ENCODE measurements at places on chromosomes 2 and 18.

DNA sequence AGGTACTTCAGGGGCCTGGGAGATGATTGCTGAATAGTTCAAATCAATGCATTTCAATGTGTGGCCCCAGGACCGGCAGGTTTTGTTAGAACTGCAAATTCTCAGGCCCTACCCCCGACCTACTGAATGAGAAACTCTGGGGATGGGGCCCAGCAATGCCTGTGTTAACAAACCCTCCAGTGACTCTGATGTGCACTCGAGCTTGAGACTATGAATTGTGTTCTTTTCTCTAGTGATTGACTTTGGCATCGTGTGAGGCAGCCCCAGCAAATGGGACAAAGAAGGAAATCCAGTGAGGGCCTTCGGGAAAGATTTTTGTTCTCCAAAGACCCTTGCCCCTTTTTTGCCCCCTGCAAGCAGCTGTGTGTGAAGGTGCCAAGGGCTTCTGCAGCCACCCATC, 22.4 kb downstream of the ALK start:
- no peak for DNase-seq

DNA sequence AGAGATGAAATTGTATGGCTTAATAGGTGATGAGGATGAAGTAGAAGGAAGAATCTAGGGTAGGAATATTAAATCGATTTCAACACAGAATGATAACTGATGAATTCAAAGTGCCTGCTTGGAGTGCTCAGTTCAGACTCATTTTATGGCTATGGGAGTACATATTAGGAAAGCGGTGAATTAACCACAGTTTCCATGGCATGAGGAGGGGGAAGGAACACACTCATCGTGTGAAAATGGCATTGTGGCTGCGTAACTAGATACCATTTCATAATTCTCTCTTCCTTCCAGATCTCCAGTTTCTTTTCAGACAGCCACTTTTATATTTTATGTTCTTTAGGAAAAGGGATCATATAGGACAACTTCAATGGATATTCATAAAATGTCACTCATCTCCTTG, 232.3 kb upstream of the KCNJ3 start:
- no peak for DNase-seq

DNA sequence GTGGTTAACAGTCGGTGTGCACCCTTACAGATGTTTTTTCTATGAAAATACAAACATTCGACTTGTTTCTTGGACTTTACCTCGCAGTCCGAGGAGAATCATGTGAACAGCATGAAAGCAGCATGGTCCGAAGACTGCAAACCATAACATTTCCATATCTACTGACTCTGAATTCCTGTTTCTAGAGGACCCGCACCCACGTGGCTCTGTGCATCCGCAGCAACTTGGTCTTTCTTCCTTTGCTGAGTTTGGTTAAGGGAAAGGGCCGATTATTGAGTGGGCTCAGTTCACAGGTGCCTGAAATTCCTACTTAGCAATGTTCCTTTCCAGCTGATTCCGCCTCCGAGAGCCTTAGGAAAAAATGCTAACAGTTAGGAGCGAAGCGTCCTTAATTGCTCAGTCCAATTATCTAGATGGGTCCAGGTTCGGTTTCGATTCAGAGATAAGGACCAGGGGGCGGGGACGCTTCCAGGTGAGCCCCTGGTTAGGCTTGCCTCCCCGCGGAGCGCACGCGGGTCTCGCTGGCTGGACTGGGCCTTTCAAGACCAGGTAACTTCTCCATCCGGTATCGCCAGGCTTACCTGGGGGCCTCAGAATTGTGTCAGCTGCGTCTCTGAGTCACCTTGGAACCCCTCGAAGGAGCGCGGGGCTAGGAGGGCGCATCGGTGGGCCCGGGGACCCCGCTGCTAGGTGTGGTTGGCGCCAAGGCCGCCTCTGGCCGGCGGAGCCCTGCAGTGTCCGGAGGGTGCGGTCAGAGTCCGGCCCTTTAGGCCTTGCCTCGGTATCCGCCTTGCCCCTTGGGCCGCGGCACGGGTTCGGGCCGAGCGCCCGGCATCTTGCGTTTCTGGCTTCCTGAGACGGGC, 1.1 kb upstream of the B3GNT2 start:
- no peak for DNase-seq

DNA sequence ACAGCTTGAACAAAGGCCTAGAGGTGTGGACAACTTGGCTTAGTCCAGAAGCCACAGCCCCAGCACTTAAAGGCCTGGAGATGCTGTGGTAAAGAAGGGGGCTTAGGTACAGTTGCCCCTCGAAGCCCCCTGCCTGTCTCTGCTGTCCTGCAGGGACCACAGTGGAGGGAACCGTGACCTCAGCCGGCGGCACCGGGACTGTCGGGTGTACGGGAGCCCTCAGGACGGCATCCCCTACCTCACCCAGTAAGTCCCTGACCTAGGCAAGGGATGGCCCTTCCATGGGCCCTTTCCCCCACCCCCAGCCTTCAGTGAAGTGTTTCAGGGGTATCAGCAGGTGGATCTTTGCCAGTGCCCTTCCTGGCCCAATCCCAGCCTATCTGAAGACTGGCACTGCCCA, 15.3 kb upstream of the CATIP start:
- no peak for DNase-seq

DNA sequence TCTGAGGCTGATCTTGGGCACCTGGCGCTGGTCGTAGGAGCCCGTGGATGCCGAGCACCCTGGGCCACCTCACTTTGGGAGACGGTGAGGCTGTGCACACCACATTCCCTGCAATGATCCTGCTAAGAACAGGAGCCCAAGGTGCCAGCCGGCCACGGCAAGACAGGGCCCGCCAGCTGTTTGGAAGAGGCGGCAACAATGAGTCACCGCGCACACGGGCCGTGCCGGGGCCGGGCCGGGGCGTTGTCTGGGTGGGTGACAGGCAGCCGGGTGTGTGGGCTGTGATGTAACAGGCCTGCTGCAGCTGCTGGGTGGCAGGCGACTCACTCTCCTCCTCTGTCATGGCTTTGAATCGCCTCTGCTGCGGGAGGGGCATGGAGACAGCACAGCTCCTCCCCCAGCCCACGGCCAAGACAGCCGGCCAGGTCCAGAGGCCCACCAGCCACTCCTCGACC, 49.7 kb upstream of the ODC1 start:
- peak; percentile 75 for DNase-seq

DNA sequence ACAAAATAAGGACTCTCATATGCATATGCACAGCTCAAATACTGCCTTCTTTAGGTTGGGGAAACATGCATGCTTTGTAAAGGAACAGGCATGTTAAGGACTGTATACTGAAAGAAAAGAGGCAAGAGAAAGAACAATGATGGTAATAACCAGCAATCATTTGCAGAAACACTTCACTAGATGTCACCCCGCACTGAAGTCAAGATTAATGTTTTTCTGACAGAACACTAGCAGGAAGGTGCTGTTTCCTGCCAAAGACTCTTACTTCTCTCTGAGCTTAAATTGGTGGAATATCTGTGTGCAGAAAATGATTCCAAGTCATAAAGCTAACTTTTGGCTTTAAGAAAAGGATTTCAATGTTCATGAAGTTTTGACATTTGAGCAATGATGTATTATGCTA, 19.3 kb upstream of the CSRNP3 start:
- DNase-seq, result no peak

DNA sequence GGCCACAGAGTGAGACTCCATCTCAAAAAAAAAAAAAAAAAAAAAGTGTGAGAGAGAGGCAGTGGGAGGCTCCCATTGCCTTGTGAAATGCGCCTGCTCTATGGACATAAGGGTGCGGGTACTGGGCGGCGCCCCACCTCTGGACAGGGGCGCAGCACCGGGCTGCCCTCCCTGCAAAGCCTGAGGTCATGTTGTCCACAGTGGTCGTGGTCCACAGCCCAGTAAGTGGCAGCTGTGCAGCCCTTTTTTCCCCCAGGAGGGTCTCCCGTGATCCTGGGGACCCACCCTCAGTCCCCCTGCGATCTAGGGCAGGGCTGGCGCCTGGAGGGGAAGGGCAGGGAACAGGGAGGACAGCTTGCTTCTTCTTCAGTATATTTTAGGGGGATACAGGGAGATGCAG, 37.8 kb downstream of the LPIN1 start:
- no peak for DNase-seq

DNA sequence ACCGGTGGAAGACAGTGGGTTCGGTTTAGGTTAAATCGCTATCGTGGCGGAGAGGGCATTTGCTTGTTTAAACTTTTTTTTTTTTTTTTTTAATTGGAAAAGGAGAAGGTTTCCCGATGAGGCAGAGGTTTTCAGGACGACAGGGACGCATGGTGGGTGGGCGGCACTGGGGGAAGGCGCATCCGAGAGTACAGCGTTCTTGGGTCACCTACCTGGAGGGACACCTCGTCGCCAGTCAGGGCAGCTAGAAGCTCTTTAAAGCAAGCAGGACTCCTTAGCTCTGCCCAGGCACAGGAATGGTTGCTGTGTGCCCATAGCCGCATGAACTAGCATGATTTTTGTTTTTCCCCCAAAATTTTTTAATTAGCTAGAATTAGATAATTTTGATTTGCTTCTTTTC, 437 bp downstream of the LDLRAD4 start:
- DNase-seq, result no peak

GRCh38 chr2:167640096-167640495, 607.3 kb downstream of the STK39 start:
- no peak for DNase-seq

- DNase-seq, result no peak
These were observed 70.5 kb upstream of the STON1 start for GRCh38 chr2:48459466-48459865.

GRCh38 chr2:189609853-189610252, 29.3 kb upstream of the SLC40A1 start:
- DNase-seq, result no peak

DNA sequence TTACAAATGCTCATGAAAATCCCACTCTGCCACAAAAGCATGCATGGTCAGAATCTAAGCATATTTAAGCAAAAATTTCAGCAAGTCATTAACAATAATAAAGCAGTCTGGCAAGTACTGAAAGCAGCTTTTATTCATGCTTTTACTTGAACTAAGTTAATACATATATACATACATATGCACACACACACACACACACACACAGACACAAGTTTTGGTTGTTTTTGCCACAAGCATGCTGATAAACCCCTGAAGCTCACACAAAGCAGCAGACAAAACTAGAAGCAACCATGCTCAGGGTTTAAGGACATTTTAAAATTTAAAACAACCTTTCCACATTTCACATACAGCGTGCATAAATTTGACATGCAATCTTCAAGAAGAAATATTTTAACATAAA, 819.1 kb upstream of the FSHR start:
- DNase-seq, result no peak

- DNase-seq, result no peak
These were observed 3.2 kb downstream of the SNX17 start for GRCh38 chr2:27373567-27373966.

DNA sequence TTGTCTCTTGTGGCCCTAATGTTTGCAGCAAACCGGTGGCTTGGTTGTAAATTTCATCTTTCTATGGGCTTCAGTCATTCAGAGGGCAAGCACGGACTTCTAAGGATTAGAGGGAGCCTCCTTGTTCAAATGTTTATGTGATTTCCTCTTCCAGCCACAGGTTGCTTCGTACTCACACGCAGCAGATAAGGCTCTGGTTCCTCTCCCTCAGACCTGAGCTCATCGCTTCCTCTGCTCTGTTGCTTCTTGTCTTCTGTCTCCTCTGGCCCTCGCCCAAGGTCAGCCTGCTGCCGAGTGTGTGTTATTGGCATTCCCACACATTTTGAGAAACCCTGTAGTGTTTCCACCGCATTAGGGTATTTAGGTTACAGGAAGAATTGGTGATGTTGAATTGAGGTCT, 44.0 kb downstream of the MYL12B start:
- DNase-seq, result no peak

DNA sequence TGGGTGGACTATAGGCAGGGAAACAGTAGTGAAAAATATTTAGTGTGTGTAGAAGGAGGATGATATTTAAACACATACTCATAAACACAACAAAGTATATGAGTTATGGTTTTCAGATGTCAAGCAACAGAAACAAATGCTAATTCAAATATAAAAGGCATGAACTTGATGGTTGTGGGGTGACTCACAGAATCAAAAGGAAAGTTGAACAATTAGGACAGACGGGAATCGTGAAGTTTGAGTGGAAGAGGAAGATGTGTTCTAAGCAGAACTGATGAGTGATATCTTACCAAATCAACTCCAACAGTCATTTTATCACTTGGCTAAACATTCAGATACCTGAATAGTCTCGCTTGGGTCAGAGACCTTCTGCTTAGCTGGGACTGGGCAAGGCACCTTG, 53.6 kb upstream of the ITGA6 start:
- no peak for DNase-seq

DNA sequence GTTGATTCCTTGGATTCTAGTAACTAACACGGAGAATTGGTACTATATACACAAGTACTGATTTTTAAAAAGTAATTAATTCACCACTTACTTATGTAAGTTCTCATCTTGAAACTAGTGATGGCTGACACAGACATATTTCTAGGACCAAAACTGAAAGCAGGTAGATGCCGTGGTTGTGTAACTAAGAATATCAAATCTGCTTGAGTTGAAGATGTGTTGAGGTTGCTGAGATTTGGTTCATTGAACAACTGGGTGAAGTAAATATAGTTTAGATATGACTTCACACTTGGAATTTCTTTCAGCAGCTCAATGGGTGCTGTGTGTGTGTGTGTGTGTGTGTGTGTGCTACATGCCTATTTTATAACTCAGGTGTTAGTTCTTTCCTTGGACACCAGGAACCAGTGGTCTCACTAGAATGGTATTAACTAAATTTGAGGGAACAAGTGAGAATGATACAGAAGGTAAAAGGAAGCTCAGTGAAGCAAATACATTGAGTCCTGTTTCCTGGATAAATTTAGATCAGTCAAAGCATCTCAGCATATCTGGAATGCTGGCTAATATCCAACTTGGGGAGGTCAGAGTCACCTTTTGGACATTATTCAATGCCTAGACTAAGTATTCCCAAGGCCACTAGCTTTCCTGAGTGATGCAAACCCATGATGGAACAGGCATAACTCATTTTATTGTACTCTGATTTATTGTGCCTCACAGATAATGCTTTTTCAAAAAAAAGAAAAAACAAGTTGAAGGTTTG, 110.7 kb upstream of the ZEB2 start:
- DNase-seq, result no peak

DNA sequence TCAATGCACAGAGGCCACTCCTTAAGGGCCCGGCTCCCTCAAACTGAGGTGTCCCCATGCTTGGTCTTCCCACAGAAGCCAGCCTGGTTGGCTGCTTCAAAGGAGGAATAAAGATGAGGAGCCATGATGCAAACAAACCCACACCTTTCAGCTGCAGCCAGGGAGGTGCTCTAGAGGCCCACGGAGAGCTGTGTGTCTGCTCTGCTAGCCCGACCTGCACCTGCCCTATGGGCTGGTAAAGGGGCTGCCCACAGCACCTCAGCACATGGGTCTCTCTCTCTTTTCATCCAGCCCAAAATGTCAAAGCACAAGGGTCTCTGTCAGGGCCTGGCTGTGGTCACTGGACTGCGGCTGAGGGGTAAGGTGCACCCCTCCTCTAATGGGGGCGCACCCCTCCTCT, 132.1 kb downstream of the MSH2 start:
- no peak for DNase-seq

- no peak for DNase-seq
These were observed 90.6 kb downstream of the ADAM23 start for GRCh38 chr2:206533977-206534376.

DNA sequence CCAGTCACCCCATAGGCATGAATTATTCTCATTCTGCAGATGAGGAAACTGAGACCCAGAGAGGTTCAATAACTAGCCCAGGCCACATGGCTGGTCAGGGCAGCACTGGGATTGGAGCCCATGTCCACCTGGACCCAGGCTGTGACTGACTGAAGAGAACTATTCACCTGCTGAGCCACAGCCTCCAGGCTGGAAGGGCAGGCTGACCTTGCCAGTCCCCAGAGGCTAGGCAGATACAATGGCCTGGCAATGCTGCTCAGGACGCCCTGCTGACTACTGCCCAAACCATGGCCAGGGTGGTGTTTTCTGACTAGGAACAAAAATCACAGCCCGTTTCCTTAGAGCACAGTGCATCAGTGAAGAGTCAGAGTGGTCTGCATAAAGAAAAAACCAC, 36.8 kb downstream of the HS6ST1 start:
- DNase-seq, result no peak
